Cardiac septum (tissue), 1 donor: ENCODE measurements at places on chromosomes 5 and 9. TPM values are rescaled to one million over a fixed set of nuclear protein-coding genes. Genes with fewer than 3 reads are reported as not detected.

WNT8A gene
- not detected for total RNA-seq

DMRT2 gene
- total RNA-seq: 0.19 TPM

BOD1 gene
- total RNA-seq: 44.9 TPM

FOXD4 gene
- not detected for total RNA-seq

FSD1L gene
- total RNA-seq: 10.8 TPM

C5orf58 gene
- total RNA-seq: not detected
